ENCODE measurements at places on chromosomes 7 and 10.

DNA sequence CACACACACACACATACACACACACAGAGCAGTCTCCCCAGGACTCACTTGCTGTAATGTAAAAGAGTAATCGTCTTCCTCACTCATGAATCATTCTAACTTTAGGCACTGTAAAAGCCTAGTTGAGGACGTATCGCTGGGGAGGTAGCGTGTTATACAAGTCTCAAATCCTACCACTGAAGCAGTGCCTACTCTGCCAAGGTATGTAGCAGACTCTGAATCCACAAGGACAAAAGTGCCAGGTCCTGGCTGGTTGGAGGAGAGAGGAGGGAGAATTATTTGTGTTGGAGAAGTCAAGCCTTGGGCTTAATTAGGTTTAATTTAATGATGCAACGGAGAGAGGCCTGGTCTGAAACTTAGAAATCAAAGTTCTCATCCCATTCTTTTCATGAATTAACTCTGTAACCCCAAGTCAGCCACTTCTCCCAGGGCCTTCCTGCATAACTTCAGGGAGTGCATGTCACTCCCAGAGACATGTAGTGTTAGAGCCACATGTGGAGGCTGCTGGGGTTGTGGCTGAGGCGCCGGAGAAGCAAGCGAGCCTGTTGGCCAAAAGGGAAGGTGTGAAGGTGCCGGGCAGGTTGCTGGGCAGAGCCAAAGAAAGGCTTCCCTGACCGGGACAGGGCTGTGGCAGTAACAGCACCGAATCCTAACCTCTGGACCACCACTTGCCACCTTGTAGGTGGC, 36.7 kb downstream of the NKX2-3 start:
- DNase-seq, result no peak

- no peak for DNase-seq
Measured at GRCh38 chr10:759898-760477, 70.5 kb upstream of the DIP2C start.

DNA sequence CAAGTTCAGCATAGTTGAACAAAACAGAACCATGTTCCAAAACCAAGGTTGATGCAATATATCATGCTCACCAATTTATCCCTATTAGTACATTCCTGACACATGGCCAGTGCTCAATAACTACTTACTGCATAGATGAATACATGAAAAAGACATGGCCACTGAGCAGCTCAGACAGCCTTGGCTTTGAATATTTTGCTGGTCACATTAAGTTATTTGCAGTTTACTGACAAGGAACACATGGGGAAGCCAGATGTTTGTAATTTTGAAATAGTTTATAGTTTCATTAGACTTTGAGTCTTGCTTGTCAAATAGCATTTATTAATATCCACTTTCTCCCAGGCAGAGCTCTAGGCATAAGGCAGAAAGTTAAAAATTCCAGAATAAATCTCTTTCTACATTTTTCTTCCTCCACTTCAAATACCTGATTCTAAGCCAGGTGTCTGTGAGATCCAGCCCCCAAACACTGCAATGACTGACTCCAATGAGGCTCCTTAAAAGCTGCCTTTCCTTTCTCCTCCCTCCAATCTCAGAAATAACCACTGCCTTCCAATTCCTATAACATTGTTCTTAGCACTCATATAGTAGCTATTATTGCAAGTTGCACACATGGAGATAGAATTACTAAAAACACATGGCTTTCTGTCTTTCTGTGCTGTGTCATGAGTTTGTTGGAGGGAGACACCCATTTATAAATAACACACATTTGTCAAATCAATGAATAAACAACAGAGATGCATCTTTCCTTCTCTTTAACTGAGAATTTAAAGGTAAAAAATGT, 91.3 kb downstream of the PCGF5 start:
- DNase-seq, result no peak

DNA sequence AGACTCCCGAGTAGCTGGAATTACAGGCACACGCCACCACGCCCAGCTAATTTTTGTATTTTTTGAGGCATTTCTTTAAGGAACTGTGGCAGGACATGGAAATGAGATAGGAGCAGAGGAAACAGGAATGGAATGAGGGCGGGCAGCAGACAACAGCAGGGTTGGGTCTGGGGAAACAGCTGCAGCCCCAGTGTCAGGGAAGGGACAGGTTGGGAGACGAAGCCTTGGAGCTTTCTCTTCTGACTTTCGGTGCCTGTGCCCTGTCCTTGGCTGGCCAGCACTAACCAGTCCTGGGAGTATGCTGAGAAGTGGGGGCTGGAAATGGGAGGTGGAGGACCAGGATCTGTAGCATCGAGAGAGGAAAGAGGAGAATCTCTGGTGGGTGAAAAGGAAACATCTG, 47.4 kb downstream of the ATOH7 start:
- DNase-seq, result no peak

GRCh38 chr10:129956876-129957673, 7.0 kb downstream of the EBF3 start:
- DNase-seq, result peak; percentile 62
